ENCODE measurements at places on chromosomes 3 and 15. TPM values are rescaled to one million over a fixed set of nuclear protein-coding genes. Genes with fewer than 3 reads are reported as not detected.

Gene ITIH1
- not detected for total RNA-seq

Gene MELTF
- total RNA-seq = 4.9 TPM

Gene ANKUB1
- not detected for total RNA-seq

Gene ALG1L2
- not detected for total RNA-seq

Gene IL17RD
- 0.09 TPM for total RNA-seq

Gene KY
- not detected for total RNA-seq

DNA sequence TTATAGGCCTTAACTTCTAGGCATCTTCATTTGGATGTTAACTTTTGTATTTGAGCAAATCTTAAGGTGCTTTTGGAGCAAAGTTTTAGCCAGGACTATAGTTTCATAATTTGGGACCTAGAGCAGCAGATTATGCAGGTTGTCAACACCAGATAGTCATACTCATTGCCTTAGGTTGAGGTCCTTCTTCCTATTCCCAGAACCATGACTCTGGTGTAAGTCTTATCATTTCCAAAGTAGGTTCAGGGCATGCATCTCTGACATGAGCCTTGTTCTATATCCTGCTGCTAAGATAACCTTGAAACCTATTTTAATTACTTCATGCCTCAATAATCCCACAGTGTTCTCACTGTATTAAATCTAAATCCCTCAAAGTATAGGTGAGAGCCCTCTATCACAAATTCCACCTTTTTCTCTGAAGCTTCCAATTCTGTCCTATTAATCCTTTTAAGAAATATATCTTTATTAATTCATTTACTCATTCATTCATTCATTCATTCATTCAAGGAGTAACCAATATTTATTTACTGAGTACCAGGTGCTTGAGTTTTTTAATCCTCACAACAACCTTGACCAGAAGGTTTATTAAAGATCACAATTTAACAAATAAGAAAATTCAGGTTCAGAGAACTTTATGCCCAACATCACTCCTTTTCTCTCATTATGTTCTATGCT is 2.7 kb upstream of the FNDC3B start:
- DNase-seq = no peak

DNA sequence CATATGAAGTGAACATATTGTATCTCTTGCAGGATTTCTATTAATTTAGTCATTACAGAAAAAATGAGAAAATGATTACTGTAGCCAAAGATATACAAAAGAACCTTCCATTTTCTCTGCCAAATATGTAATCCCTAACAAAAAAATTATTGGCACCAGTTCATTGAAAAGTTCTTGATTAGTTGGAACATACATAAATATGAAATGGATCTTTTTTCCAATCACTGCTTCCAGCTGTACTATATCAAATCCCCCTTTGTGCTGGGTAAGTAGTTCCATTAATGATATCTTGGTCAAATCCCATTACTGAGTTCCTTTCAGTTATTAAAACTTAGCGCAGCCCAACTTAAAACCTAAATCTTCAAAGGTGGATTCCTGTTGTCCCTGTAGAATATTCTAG is 263.8 kb downstream of the SLC9A9 start:
- DNase-seq = no peak

GRCh38 chr15:57634290-57634689 is 42.6 kb downstream of the MYZAP start:
- no peak for DNase-seq

- DNase-seq = no peak
Observed at GRCh38 chr3:111924283-111924682, 54.5 kb upstream of the ABHD10 start.

- no peak for DNase-seq
Observed at GRCh38 chr15:49678655-49679054, 57.8 kb downstream of the DTWD1 start.

DNA sequence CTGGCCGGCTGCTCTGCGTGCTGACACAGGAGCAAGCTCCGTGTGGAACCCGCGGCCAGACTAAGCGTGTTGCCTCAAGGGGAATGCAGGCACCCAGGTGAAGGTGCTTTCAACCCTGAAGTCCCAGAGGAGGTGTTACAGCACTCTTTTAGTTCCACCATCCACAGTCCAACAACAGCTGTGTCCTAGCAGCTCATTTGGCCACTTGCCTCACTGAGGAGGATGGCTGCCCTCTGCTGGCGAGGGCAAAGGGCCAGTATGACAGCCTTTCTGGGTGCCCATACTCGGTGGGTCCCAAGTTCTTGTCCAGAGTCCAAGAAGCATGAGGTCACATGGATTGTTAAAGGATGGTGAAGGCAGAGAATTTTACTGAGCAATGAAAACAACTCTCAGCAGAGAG is 87.8 kb downstream of the C3orf85 start:
- no peak for DNase-seq

DNA sequence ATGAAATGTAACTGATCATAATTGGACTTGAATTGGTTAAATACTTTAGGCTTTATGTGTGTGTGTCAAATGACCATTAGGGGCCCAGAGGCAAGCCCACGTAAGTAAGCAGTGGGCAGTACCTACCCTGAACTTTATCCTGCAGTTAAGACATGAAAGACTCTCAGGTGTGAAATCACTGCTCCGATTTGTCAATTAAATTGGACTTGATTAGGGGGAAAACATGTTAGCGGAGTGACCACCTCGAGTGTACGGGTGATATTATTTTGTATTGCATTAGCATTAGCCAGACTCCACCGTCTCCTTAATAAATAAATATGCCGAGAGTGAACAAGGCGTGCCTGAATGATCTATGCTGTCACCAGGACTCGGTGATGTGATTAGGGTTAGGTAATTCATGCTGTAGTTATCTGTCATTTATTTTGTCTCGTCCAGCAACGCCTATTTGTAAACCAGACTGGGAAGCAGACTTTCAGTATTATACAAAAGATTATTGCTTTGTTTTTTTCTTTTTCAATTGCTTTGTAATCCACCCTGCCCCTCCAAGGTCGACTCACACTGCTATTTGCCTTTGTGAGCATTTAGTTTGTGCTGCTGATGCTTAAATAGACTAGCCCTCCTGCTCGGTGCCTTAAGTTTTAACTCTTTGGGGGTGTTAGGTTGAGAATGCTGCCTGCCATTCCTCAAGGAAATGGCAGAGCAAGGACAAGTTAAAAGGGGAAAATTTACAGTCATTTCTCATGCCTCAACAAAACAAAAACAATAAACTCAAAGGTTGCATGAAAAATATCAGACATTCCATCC is 1.8 kb downstream of the RBMS3 start:
- DNase-seq = no peak

GRCh38 chr3:40504636-40505430 is 1.0 kb upstream of the ZNF620 start:
- DNase-seq = no peak

- no peak for DNase-seq
Observed at GRCh38 chr15:88664151-88664778, 25.4 kb downstream of the ISG20 start.

DNA sequence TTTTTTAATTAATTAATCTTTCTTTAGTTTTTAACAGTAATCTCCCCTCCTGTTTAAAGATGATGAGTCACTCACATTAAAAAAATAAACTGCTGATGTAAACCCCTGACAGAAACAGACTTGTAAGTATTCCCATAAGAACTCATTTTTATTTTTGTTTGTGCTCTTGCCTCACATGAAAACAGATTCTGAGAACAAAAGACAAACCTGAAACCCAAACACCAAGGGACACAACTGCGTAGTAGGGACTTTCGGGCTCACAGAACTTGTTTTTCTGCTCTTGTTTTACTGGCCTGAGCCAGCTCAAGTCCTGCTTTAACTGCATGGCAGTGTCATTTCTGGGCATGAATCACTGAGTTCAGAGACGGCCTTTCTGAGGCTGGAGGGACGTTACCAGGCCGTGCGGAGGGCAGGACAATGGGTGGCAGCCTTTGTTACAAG is 600.8 kb downstream of the FOXP1 start:
- DNase-seq = peak; percentile 74

- DNase-seq = no peak
Observed at GRCh38 chr3:46141813-46142212, 66.3 kb downstream of the CCR1 start.

DNA sequence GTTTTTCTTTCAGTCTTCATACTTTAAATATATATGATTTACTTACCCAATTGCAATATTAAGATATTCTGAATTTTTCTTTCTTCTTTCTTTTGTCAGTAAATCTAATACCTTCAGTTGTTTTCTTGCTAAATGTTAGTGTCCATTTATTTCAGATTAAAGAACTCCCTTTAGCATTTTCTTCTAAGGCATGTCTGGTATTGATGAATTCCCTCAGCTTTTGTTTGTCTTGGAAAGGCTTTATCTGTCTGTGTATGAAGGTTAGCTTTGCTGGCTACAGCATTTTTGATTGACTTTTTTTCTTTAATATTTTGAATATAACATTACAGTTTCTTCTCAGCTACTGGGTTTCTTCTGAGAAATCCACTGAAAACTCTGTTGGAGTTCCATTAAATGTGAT is 64.0 kb upstream of the PLSCR4 start:
- no peak for DNase-seq

DNA sequence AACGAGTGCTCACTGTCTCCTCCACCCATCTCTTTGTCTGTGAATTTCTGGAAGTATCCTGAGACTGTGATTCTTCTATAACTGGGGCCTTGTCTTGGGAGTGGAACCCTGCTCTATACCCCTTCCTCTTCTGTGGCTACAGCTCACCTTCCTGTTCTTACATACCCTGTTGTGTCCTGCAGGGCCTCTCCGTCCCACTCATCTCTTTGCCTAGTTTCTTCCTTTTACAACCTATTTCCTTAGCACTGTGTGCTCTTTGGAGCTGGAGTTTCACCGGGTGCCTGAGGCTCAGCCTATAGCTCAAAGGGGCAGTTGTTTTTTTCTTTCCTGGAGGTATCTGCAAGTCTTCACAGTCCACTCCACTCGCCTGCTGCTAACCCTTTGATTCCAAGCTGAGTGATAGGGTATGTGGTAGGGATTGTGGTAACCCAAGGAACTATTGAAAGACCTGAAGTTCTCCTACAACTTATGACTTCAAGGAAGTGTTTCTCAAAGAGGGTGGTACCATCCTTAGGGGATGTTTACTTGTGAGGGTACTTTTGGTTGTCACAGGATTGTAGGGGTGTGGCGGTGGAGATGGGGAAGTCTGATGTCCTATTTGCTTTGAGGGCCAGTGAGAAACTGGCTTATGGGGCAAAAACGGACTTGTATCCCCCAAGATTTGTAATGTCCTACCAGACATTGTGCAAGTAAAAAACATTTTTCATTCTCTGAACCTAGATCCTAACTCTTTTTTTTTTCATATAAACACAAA is 66.6 kb upstream of the ARL8B start:
- DNase-seq = no peak

GRCh38 chr3:12969486-12969885 is 103.7 kb downstream of the IQSEC1 start:
- no peak for DNase-seq

DNA sequence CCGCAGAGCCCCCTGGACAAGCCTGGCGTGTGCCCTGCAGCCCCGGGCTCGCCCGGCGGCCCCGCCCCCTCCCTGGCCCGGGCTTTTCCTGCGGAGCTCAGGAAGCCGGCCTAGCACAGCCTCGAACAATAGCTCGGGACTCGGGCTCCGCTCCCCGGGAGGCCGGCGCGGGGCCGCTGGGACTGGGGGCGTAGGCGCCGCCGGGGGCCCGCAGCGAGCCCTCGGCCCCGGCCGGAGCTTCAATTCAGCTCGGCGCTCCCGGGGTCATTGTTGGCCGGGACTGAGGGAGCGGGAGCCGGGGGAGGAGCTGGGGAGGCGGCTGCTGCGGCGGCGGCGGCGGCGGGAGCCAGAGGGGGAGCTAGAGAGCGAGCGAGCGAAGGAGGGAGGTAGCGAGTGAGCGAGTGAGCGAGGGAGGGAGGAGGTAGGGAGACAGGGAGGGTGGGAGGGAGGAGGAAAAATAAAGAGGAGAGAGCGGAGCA is 41.0 kb upstream of the ROPN1 start:
- DNase-seq = peak; percentile 79

DNA sequence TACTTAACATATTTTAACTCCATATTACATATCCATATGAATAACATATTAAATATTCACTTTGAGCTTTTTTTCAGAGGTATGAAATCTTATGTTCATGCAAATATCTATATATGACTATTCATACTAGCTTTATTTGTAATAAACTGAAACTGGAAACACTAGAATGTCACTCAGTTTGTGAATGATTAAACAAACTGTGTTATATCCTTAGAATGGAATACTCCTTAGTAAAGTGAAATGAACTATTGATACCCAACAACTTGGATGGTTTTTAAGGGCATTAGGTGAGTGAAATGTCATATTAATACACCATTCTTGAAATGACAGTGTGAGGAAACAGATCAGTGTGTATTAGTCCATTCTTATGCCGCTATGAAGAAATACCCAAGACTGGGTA is 45.4 kb downstream of the ARHGAP11B start:
- no peak for DNase-seq

GRCh38 chr3:56800130-56800831 is 1.5 kb downstream of the ARHGEF3 start:
- peak; percentile 76 for DNase-seq

GRCh38 chr3:178086144-178086825 is 450.0 kb upstream of the KCNMB2 start:
- DNase-seq = no peak

GRCh38 chr15:45892182-45892581 is 257.4 kb downstream of the SQOR start:
- DNase-seq = no peak

DNA sequence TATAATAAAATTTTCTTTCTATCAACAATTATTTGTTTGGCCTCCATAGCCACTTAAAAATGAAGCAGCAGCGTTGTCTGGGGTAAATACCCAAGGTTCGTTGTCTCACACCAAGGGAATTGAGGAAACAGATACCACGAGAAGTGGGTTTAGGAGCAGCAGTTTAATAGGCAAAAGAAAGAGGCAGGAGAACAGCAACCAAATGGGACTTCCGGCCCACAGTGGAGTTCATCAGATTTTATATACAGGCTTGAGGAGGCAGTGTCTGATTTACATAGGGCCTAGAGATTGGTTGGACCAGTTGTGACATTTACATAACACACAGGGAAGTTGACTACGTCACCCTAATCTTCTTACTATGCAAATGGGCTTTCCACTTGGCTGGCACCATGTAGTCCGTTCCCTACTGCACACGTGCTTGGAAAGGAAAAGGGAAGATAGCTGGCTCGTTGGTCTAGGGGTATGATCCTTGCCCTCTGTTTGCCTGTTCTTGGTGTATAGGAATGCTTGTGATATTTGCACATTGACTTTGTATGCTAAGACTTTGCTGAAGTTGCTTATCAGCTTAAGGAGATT is 61.5 kb upstream of the SETMAR start:
- DNase-seq = no peak

DNA sequence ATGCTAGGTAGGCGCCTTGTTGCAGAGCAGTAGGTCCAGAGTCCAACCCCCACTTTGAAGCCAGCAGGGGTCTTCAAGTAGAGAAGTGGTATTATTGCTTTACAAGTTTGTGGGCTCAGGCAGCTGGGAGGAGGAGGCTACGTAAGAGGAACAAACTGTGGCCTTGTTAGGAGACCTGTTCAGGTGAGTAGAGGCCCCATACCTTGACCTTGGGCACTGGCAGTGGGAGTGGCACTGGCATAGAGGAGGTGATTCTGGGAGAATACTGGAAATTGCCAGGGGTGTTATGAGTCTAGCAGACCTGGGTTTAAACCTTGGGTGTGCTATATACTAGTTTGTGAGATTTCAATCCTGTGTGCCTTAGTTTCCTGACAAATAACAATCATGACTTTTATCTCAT is 34.6 kb upstream of the SCAANT1 start:
- DNase-seq = no peak
